ENCODE measurements at places on chromosomes 11 and 22. TPM values are rescaled to one million over a fixed set of nuclear protein-coding genes. Genes with fewer than 3 reads are reported as not detected.

- DNase-seq = no peak
These were observed 19.4 kb downstream of the OR2AT4 start for GRCh38 chr11:75077316-75077715.

- no peak for DNase-seq
These were observed 722.4 kb upstream of the ANO5 start for GRCh38 chr11:21470521-21470920.

- DNase-seq = peak; percentile 92
These were observed 32.2 kb upstream of the PLET1 start for GRCh38 chr11:112292785-112293407.

DNA sequence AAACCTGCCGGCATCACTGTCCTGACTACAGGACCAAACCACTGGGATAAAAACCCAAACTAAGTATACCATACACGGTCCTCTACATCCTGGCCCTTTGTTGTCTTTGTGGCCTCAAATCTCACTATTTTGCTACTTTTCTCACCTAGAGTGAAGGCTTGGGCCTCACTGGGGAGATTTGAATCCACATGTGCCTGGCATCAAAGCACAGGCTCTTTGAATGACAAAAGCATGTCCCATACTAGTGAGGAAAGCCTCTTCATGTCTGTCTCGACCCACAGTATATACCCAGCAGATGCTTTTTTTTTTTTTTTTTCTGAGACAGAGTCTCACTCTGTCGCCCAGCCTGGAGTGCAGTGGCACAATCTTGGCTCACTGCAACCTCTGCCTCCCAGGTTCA lies 72.5 kb upstream of the DRD2 start:
- DNase-seq = no peak

DNA sequence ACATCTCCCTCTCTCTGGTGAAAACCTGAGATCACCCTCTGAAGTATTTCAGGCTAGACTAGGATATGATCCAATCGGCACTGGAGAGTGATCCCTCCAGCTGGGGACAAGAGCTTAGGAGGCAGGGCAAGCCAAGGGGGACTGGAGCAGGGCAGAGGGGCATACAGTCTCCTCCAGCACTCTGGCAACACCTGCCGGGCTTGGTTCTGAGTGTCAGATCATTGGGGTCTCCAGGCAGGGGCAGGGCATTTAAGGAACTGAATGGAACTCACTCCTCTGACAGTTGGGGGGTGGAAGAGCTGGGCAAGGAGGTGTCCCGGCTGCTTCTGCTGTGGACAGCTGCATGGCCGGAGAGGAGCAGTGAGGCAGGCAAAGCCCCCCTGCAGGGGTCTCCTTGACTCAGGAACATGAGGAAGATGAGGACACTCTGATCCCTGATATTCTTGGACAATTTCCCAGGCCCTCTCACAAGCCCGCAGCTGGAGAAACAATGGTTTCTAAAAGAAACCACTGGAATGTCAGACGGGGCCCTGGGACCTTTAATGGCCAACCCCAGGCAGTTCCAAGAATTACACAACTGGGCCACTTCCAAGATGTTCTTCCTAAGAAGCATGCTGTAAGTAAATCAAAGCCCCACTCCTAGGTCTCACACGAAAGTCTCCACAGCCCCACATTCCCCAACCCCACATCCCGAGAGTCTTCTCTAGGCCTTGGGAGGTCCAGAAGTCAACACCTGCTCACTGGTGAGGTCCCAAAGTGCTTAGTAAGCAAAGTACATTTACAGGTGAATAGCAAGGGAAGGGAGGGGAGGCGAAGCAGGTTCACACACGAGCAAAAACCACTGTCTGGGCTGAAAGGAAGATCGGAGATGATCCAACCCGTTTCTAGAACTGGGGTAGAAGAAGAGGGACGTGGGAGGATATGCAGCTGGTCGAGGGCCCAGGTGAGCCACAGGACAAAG lies 1.2 kb upstream of the CCDC86 start:
- peak; percentile 72 for DNase-seq

DNA sequence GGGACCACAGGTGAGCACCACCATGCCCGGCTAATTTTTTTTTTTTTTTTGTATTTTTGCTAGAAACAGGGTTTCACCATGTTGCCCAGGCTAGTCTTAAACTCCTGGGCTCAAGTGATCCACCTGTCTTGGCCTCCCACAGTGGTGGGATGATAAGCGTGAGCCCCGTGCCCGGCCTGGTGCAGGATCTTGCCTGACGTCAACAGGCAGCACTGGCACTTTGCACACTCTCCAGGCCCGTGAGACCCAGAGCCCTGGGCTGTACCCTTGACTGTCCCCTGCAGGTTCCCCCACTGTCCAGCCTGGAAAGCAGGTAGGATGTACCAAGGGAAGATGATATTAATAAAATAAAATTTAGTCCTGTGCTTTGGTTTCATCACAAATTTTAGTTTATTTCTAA lies 29.1 kb upstream of the PANX2 start:
- no peak for DNase-seq

DNA sequence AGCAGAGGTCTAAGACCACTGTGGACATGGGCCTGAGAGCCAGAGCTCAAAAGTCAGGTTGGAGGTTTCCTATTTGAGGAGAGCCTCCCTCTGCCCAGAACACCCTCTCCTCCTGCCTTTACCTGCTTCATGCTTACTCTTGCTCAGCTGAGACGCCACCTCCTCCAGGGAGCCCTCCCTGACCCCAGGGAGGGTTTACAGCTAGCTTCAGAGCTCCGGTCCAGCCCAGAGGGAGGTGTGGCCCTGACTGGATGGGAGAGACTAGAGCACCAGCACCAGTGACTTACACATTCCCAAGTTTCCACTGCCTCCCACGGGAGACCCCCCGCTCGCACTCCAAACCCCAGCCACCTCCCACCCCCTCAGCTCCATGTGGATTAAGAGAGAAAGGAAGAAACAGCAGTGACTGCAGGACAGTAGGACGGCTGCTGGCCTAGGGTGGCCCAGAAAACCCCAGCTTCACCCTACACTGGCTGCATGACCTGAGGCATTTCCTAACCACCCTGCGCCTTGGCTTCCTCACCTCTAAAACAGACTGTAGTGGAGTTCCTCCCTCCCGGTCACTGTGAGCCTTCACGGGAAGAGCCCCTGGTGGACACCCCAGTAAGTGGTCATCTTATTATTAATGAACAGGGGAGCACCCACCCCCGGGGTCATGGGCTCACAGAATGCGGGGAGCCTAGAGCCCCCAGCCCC lies 24.5 kb upstream of the PDGFB start:
- no peak for DNase-seq

- no peak for DNase-seq
These were observed 124.8 kb upstream of the CSNK2A3 start for GRCh38 chr11:11477695-11478420.

GRCh38 chr11:13767471-13767870 lies 99.0 kb downstream of the FAR1 start:
- no peak for DNase-seq

- DNase-seq = no peak
These were observed 42.1 kb downstream of the MYO7A start for GRCh38 chr11:77170107-77170506.

- no peak for DNase-seq
These were observed 11.3 kb downstream of the MUC5B start for GRCh38 chr11:1234054-1234720.

- DNase-seq = no peak
These were observed 1317.2 kb downstream of the TBC1D22A start for GRCh38 chr22:48079505-48080290.

- DNase-seq = no peak
These were observed 69.5 kb downstream of the JAM3 start for GRCh38 chr11:134138376-134138775.

GRCh38 chr11:76835928-76836612 lies 24.6 kb upstream of the ACER3 start:
- DNase-seq = peak; percentile 59

GRIK4 gene
- polyA plus RNA-seq = not detected

GSTT2 gene
- 0.16 TPM for polyA plus RNA-seq

YPEL4 gene
- polyA plus RNA-seq = 0.26 TPM

PTPN5 gene
- not detected for polyA plus RNA-seq
